ENCODE measurements at places on chromosomes 12 and 14.

GRCh38 chr12:99910342-99910741, 74.4 kb downstream of the ANKS1B start:
- DNase-seq, result no peak

DNA sequence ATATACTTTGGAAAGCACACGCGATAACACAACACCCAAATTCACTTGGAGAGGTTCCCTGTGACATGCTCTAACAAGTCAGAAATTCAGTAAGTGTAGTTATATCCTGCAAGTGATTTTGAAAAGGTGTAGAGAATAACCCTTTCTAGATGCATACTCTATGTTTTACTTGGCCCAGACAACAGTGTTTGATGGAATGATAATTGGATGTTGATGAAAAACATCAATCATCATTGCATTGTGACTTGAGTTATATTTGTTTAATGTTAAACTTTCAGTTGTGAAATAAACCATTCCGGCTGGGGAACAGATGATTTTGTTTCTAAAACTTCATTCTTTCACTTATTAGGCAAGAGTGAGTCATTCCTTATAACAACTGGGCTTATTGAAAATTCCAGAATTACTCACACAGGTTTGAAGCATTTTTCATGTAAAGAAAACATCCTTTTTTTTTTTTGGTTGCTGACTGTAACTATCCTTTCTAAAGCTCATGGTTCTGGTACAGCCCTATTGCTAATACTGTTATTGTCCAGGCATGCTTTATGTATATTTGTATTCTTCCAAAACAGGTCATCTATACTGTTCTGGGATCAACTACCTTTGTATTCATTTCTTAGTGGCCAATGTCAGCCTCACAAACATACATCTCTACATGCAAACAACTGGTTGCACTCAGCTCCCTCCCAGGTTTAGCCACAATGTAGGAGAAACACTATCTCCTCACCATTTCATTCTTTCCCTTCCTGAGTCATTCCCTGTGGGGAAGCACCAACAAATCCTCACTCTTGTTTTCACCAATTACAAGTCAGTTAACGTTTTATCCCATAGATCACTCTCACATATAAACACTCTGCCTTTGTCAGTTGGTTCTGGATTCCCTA, 121.2 kb upstream of the LRIG3 start:
- no peak for DNase-seq

GRCh38 chr12:120951-121350, 54.4 kb downstream of the IQSEC3 start:
- no peak for DNase-seq

GRCh38 chr12:29516431-29516875, 19.0 kb upstream of the OVCH1 start:
- no peak for DNase-seq

DNA sequence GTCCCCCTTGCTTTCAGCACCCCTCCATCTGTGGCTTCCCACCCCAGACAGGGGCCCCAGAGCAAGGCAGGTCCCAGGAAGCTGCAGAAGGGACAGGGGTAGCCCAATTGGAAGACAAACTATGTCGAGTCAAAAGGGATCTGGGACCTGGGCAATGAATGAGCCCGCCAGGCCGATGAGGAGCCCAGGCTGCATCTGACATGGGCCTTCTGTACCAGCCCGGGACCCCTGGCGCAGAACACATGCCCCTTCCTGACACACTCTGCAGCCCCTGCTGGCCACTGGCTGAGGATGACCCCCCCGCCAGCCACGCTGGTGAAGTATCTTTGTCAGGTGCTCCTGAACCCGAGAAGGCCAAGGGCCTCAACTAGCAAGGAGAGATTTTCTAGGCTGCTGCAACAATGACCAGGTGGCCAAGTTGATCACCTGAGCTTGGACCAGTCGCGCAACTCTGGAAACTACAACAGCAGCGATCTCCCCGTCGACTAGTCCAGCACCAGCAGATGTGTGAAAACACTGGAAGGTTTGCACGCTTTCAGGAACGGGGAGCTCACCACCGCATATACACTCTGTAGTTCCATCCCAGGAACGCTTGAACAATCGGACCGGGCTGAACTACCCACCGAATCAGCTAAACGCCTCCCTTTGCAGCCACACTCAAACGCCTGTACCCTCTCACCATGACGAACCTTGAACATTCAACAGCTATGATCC, 119.0 kb downstream of the NCOR2 start:
- no peak for DNase-seq

- DNase-seq, result no peak
These were observed 58.6 kb downstream of the SERPINA3 start for GRCh38 chr14:94670692-94671285.

DNA sequence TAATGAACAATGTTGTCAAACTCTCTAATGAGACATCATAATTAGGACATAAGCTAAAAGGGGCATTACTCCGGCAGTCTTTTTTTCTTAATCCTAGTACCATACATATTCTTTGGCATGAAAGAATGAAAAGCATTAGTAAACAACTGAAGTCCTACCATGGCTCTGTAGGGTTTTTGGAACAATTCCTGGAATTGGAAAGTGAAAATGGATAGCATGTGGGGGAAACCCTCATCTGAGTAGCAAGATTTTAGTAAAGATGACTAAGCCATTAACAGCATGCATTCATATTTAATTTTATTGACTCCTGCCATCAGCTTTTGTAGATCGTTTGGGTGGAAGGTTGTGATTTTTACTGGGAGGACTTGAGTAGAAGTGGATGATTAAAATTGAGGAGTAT, 216.2 kb upstream of the PDZRN4 start:
- DNase-seq, result no peak

- no peak for DNase-seq
These were observed 229.8 kb downstream of the ALX1 start for GRCh38 chr12:85509857-85510256.

GRCh38 chr14:61076556-61076955, 95.5 kb downstream of the SLC38A6 start:
- DNase-seq, result no peak

- DNase-seq, result no peak
These were observed 75.9 kb upstream of the RGS6 start for GRCh38 chr14:71856199-71856919.

GRCh38 chr12:15757553-15758255, 31.5 kb downstream of the EPS8 start:
- no peak for DNase-seq

GRCh38 chr14:100289916-100290606, 16.2 kb downstream of the SLC25A29 start:
- DNase-seq, result no peak

- no peak for DNase-seq
These were observed 70.7 kb upstream of the LMNTD1 start for GRCh38 chr12:25623816-25624215.

GRCh38 chr14:30982533-30982932, 42.9 kb upstream of the AP4S1 start:
- no peak for DNase-seq

- no peak for DNase-seq
These were observed 25.1 kb downstream of the SLC4A8 start for GRCh38 chr12:51449580-51450246.

GRCh38 chr12:114355389-114356088, 50.4 kb downstream of the TBX5 start:
- no peak for DNase-seq

DNA sequence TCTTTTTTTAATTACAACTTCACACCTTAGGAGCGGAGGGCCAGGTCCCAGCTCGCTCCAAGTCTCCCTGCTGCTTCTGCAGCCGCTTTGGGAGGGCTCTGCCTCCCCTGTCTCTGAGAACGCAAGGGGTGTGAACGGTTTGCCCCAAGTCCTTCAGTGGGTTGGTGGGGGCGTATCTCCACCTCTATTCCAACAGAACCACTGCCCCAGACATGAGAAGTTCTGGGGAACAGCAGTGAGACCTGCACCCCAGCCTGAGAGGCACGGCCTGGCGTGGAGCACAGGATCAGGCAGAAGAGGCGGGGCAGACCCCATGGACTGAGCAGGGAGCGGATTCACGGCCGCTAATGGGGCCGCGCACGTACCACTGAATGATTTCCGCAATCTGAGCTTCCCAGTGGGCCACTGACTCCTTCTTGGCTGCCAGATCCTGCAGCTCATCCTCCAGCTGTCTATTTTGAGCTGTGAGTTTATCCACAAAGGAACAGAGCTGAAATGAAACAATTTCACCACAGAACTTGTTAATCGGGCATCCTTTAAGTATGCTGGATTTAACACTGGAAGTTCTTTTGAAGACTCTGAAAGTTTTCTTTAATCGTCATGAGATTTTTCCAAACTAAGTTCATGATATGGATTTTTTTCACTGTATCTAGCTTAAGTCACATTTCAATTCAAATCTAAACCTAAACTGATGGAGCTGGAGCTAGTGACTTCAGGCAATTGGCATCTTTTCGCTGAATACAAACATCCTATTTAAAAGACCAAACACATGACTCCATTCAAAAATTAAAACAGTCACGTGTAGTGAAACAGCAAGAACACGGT, 44.4 kb downstream of the AMN start:
- no peak for DNase-seq

- DNase-seq, result no peak
These were observed 9.9 kb upstream of the CYP46A1 start for GRCh38 chr14:99674064-99674650.

DNA sequence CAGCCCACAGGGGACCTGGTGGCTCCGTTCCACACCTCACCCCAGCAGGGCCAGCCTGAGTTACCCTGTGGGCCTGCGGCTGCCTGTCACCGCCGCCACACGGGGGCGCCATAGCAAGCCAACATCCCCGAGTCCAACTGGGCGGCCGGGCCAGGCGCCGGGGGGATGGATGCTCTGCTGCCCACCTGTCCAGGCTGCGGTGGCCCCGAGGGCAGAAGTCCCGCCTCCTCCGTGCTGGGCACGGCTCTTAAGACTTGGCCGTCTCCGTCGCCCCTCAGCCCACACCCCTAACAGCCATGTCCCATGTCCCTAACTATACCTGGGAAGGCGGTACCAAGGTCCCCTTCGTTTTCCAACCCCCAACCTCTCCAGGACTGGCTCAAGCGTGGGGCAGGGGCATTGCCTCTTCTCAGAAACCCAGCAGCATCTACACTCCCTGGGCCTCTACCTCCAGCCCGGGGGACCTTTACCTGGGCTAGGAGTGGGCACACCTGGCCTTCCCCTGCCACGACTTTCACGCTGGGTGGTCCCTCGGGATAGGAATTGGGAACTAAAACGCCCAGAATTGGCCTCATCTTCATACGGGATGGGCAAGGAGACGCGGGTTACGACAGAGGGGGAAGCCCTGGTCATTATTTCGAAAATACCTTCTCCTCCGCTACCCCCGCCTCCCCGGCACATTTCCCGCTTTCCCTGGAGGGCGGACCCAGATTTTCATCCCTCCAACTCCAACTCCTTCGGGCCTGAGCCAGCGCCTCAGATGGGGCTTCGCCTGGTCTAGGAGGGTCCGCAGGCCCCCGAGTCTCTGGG, 1.1 kb upstream of the CYP46A1 start:
- DNase-seq, result no peak

DNA sequence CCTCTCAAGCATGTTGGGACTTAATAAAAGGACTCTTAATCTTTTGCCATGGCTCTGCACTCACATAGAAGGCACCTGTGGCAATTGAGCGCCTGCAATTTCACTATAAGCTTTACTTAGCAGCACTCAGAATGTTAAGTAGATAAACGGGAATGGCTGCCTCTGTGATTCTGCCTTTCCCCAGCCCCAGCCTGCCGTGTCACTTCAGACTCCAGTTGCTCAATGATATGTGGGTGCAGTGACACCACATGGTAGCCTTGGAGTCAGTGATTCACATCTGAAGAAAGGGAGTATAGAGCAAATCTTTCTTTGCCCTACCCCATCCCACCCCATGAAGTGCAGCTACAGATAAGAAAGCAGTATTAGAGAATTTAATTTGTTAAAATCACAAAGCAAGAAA, 96.1 kb downstream of the ZFC3H1 start:
- DNase-seq, result no peak

DNA sequence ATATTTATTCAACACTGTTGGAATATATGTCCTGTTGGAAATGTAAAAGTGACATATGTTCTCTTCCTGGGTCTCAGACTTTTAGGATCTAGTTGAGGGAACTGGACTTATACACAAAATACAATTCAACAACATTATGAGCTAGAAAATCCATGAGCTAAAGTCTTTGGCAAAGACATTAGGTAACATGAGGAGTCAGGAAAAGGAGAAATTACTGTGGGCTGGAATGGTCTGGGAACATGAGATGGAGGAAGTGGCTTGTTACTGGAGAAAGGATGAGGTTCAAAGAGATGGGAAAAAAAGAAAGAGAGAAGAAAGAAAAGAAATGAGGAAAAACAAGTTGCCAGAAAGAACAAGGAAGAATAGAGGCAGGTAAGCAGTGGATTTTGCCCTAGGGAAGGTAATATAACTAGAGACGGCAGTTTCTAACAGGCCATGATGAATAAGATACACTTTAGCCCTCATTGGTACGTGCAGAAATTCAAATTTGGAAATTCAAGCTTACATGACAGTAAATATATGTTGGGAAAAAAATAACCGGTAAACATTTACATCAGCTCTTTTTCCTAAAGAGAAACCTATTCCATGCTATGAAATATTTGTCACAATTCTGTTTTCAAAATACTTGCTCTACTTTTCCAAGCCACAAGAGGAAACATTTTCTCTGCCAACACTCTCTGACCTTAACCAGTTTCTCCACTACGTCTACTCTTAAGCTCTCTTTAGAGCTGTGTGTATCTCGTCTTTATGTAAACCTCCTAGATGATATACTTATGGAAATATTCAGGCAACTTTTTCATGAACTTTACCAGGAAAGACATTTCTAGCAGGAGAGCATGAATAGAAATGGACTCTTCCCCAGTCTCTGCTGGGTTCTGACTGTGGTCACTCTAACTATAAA, 268.8 kb upstream of the BTG1 start:
- DNase-seq, result no peak

- no peak for DNase-seq
These were observed 385 bp downstream of the CAPRIN2 start for GRCh38 chr12:30754383-30754749.

DNA sequence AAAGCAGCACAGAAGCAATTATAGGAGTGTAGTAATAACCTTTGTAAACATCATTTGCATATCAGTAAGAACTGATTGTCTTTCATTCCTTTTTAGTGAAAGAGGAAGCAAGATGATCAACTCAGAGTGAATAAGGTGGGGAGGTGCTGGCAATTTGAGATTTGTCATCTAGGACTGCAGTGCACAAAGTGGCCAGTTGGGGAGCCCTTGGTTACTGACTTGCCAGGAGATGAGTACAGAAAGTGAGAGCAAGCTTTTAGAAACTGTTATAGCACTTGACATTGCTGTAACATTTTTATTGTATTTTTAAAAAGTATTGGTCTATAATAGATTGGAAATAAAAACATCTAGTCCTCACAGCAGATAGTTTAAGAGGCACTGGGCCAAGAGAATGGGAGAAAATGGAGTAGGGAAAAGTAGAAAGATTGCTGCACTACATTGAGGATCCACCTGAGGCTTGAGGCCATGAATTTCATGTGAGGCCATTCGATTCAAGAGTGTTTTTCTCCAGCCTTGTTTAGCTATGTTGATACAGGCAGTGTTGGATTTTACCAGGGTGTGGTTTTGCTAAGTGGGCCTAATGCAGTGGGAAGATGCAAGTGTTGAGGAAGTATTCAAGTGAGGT, 98.2 kb downstream of the SNAPC1 start:
- DNase-seq, result no peak

- no peak for DNase-seq
These were observed 53.5 kb downstream of the ARMH4 start for GRCh38 chr14:58098507-58098906.
